Vagina (tissue), 2 donors: ENCODE measurements at places on chromosomes 16 and 17.

DNA sequence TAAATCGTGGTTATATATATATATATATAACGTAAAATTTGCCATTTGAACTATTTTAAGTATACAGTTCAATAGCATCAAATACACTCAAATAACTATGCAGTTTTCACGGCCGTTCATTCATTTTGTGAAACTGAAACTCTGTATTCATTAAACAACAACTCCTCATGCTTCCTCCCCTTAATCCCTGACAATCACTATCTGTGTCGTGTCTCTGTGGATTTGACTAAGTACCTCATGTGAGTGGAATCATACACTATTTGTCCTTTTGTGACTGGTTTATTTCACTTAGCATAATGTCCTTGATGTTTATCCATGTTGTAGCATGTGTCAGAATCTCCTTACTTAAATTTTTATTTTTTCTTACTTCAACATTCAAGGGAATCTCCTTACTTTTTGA lies 2.8 kb downstream of the CCL23 start:
- DNase-seq: no peak

- DNase-seq: no peak
These were observed 28.1 kb upstream of the ITGA2B start for GRCh38 chr17:44417553-44417952.

GRCh38 chr17:52524096-52524637 lies 365.7 kb upstream of the CA10 start:
- DNase-seq: no peak

- DNase-seq: no peak
These were observed 353.0 kb upstream of the EEF2KMT start for GRCh38 chr16:5450409-5451104.

GRCh38 chr17:4604111-4604644 lies 19.8 kb downstream of the SMTNL2 start:
- DNase-seq: no peak

DNA sequence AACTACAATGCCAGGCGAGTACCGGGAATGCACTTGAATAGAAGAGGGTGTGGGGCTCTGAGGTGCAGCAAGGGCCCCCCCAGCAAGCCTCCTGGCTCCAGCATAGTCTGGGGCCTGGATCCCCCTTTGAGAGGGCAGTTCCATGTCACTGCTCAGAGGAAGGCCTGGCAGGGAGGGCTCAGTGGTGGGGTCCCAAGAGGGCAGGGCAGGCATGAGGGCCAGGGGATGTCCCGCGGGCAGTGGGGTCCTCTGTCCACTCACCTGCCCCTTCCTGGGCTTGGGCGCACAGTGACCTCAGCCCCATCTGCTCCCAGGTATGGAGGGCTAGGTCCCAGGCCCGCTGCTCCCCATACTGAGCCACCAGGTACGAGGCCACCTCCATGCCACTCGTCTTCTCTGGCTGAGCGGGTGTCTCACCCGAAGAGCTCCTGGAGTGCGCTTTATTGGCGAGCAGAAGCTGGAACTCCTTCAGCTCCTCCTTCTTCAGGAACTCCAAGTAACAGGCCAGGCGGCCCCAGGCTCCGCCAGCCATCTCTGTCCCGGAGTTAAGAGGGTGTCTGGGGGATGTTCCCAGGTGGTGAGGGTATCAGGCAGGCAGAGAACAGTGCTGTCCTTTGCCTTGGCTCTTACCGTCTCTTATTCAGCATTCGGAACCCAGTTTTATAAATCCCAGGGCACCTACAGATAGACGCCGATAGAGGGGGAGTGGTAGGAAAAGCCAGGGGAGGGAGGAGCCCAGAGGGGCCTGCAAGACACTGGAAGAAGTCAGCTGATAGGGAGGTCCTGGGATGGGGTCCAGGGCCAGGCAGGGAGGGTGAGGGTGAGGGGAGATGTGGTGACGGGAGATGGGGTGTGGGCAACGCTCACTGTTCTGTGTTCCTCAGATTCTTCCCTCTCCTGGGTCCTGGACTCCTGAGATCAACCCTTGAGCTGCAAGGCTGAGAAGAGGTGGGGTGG lies 605 bp downstream of the NLRP1 start:
- DNase-seq: no peak

DNA sequence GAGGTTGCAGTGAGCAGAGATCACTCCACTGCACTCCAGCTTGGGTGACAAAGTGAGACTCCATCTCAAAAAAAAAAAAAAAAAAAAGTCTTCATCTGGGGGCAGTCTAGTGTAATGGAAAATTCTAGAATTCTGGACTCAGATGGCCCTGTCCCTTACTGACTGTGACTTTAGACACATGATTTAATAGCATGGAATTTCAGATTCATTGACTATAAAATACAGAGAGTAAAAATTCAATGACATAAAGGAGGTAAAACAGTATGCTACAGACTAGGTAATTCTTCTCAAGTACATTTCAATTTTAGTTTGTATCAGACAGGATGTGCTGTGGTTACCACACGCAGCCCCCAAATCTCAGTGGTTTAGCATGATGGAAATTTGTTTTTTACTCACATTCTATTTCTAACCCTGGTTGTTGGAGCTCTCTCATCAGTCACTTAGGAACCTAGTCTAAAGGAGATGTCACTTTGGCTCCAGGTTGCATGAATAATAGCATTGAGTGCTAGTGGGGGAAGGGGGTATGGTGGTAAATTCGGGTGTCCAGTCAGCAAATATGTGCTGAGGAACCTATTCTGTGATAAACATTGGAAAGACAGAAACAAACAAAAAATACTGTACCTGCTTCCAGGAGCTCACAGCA lies 444.0 kb downstream of the XYLT1 start:
- DNase-seq: no peak

GRCh38 chr17:1872976-1873375 lies 43.2 kb downstream of the RPA1 start:
- no peak for DNase-seq

DNA sequence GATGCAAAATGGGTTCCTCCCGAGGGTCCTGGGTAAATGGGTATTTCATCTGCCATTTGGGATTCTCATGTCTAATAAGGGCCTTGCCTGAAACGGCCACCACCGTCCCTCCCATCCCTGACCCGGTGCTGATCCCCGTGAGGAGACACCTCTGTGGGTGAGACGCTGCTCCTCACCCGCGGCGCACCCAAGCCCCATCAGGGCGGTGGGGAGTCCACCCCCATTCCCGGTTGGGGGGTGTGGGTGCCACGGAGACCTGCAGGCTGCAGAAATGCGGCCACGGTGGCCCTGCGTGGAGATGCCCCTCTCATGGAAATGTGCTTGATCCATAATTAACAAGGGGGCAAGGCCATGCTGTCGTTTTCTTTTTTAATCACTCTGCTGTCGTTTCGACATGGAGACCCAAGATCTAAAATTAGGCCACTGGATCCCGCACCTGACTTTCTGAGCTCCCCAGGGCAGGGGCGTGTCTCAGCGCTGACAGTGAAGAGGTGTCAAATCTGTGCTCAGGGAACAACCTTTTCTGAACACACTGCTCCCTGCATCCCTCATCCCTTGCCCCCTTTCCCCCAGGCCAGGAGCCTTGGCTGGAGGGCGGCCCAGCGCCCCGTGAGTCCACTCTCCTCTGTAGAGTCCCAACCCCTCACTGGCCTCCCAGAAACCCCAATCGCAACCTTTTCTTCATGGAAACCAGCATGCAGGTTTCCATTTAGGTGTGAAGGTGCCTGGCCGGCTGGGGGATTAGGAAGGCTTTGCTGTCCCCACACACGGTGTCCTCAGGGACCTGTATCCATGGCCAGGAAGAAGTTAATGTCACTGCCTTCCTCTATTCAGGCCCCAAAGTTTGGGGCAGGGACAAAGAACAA lies 38.9 kb downstream of the PEMT start:
- no peak for DNase-seq

DNA sequence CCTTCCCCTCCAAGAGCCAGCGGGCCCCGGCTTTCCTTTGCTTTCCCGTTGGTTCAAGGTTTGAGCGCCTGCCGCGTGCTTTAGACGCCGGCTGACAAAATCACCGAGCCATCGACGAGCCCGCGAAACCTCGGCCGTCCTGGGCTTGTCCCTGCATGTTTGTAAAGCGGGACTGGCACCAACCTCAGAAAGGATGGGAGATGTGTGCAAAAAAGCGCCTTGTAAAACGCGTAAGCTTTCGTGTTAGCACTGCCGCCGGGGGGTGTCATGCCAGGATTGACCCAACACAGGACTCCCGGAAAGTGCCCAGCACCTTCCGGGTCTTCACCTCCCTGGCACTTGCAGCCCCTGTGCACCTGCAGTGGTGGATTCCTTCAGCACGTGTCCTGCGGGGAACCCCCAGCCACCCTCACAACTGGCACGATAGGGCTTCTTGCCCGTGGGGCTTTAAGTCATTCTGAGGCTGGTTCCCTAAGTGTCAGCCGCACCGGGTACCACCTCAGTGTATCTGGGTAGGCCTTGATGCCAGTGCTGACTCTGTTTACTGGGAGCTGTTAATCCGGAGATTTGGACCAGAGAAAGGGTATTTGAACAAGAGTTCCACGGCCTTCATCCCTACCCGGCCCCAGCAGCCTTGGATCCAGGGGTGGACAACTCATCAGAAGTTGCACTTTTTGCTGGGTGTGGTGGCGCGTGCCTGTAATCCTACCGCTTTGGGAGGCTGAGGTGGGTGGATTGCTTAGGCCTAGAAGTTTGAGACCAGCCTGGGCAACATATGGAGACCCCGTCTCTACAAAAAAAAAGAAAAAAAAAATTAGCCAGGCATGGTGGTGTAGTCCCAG lies 817 bp downstream of the NDUFAF8 start:
- no peak for DNase-seq

- DNase-seq: no peak
These were observed 5.3 kb upstream of the HSF5 start for GRCh38 chr17:58493506-58493905.

GRCh38 chr16:84845496-84846002 lies 25.8 kb downstream of the CRISPLD2 start:
- DNase-seq: no peak

- DNase-seq: no peak
These were observed 48.7 kb downstream of the GPRC5B start for GRCh38 chr16:19835968-19836421.

GRCh38 chr16:57700781-57701551 lies 6.4 kb downstream of the DRC7 start:
- DNase-seq: no peak

GRCh38 chr17:73625991-73626673 lies 18.1 kb downstream of the SDK2 start:
- DNase-seq: no peak

GRCh38 chr17:70011750-70012149 lies 63.3 kb upstream of the KCNJ16 start:
- DNase-seq: no peak

- DNase-seq: no peak
These were observed 1141.1 kb downstream of the CDH11 start for GRCh38 chr16:63980763-63981162.

- DNase-seq: no peak
These were observed 373.7 kb upstream of the SALL1 start for GRCh38 chr16:51524555-51525373.

- no peak for DNase-seq
These were observed 22.9 kb downstream of the ZC3H7A start for GRCh38 chr16:11774065-11774626.

GRCh38 chr16:64493709-64494108 lies 628.2 kb downstream of the CDH11 start:
- no peak for DNase-seq

GRCh38 chr16:70694868-70695218 lies 9.0 kb upstream of the MTSS2 start:
- DNase-seq: no peak

DNA sequence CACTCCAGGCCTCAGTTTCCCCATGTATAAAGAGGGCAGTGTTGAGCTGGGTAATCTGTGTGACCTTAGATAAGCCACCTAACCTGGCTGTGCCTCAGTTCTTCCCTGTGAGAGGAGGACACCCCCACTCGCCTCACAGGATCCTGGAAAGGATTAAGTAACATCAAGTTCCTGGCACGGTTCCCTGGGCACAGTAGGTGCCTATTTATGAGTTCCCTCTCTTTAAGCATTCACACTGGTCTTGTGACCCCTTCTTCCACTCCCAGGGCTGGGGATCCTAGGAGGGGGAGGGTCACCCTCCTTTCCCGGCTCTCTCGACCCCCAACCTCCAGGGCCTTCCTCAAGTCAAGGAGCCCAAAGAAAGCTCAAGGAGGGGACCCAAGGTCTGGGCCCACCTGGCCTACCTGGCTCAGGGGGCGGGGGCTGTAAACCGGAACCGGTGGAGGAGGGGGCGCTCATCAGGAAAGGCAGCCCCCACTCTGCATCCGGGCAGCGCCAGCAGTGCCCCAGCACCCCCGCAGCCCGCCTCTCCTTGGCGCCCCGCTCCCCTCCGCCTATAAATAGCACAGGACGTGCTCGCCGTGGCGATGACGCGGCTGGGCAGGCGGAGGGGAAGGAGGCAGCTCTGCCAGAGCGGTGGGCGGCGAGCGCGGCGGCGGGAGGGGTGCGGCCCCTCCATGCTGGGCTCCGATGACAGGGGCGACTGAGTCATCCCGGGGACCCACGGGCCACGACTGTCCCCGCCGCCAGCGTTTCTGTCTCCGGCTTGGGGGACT lies 9.4 kb downstream of the RPL19 start:
- DNase-seq: no peak

DNA sequence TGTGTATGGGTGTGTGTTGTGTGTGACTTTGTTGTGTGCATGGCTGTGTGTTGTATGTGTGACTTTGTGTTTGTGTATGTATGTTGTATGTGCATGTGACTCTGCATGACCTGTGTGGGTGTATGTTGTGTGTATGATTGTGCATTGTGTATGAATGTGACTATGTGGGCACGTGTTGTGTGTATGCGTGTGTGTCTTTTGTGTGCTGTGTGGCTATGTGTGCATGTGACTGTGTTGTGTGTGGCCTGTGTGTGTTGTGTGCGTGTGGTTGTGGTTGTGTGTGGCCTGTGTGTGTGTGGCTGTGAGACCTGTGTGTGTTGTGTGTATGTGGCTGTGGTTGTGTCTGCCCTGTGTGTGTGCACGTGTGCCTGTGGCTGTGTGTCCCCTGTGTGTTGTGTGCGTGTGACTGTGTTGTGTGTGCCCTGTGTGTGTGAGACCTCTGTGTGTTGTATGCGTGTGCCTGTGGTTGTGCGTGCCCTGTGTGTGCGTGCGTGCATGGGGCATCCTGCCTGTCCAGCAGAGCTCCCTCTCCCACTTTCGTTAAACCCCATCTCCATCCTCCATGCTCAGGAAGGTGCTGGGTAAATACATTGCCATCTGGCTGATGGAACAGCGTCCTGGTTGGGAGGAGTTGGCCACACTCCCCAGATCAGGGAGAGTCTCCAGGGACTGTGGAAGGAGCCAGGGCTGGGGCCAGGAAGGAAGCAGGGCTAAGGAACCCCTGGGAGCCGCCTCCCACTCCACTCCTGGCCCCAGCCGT lies 90.1 kb upstream of the GSE1 start:
- DNase-seq: no peak

GRCh38 chr17:51261024-51261963 lies 948 bp downstream of the UTP18 start:
- DNase-seq: peak; percentile 88

DNA sequence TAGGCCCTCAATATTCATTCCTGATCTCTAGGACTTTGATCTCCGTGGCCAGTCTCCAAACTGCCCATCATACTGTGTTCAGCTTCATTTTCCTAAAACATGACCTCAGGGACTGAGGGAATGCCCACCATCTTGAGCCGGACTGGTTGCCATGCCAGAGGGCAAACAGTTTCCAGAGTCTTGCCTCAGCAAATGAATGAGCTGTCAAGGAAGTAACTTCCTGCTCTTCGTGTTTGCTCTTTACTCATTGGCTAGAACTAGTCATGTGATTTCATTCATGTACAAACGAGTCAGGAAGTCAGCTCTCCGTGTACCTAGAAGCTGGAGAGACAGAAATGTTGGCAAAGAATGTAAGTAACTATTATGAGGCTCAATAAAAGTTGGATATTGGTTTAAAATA lies 50.2 kb downstream of the ANKFN1 start:
- DNase-seq: no peak
